NCI-H1436 (cell line): ENCODE measurements at places on chromosomes 11 and 22.

GRCh38 chr11:70739811-70740487 is 341.6 kb downstream of the CTTN start:
- no peak for DNase-seq

DNA sequence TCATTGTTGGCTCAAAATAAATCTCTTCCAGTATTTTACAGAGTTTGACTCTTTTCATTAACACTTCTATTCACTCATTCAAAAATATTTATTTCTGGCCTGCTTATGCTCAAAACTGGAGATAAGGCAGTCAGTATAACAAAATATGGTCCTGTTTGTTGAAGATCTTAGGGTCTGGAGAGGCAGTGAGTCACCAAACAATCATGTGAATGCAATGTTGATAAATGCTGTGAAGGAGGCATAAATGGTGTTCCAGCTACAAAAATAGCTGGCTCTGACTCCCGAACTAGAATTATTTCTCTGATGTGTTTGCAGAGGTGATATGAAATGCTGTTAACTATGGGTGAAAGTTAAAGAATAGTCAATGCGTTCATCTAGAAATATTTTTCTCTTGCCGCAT is 390.6 kb downstream of the AASDHPPT start:
- no peak for DNase-seq

GRCh38 chr22:42961810-42962209 is 53.1 kb downstream of the PACSIN2 start:
- no peak for DNase-seq

- DNase-seq, result no peak
Measured at GRCh38 chr11:60915248-60915914, 1.4 kb downstream of the TMEM109 start.

GRCh38 chr11:60370811-60371298 is 7.5 kb upstream of the MS4A7 start:
- peak; percentile 11 for DNase-seq
